ENCODE measurements at places on chromosomes 3 and 15. TPM values are rescaled to one million over a fixed set of nuclear protein-coding genes. Genes with fewer than 3 reads are reported as not detected.
A peak's percentile ranks its signal among the peaks of the same experiment; 100 is the strongest.

GP9 gene
- not detected for total RNA-seq

DNAJA4 gene
- 125 TPM for total RNA-seq

CYP8B1 gene
- not detected for total RNA-seq

GABRG3 gene
- total RNA-seq: not detected

STAB1 gene
- 88.1 TPM for total RNA-seq

GABRA5 gene
- total RNA-seq: not detected

ILDR1 gene
- total RNA-seq: 0.16 TPM

UQCC5 gene
- total RNA-seq: 71.1 TPM

ASB14 gene
- total RNA-seq: 9.0 TPM

- DNase-seq: no peak
Measured at GRCh38 chr15:40859206-40859851, 14.7 kb downstream of the RHOV start.

GRCh38 chr15:65062061-65062460 lies 5.7 kb downstream of the RASL12 start:
- no peak for DNase-seq

GRCh38 chr3:39748002-39748401 lies 61.4 kb upstream of the MYRIP start:
- no peak for DNase-seq

- DNase-seq: no peak
Measured at GRCh38 chr15:75170203-75170602, 31.5 kb upstream of the C15orf39 start.

DNA sequence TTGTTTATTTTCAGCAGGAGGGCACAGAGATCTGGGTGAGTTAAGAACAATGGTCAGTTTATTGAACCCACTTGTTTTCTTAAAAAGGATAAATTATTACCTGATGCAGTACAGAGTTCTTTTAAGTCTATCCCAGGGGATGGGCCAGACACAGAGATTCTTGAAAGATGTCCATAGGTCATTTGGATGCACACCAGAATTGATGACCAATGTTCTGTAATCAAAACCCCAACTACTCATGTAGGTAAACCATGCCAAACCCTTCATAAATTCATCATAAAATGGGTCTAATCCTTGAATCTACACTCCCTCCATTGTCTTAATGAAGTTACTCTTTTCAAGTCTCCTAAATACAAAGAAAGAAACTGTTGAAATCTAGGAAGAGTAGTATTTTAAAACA lies 273.0 kb upstream of the COL8A1 start:
- DNase-seq: no peak

- DNase-seq: no peak
Measured at GRCh38 chr3:70981231-70981880, 602.2 kb downstream of the FOXP1 start.

DNA sequence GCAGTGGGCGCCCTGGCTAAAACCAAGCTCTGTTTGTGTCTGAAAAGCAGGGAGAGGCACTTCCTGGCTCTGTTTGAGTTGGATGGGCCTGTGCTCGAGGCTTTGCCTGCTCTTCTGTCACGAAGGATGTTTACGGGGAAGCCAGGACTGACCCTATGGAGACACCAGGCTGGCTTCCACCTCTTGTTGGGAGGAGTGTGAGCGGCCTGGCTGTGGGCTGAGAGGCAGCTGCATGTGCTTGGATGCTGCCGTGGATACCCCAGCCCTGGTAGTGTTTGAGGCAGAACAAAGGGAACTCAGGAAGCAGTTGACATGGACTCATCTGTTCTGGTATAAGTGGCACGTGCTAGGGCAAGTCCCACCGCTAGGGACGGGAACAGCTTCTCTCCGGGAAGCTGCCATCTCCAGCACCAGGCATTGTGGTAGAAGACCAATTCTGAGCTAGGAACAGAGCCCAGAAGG lies 17.6 kb upstream of the SLC41A3 start:
- DNase-seq: no peak

DNA sequence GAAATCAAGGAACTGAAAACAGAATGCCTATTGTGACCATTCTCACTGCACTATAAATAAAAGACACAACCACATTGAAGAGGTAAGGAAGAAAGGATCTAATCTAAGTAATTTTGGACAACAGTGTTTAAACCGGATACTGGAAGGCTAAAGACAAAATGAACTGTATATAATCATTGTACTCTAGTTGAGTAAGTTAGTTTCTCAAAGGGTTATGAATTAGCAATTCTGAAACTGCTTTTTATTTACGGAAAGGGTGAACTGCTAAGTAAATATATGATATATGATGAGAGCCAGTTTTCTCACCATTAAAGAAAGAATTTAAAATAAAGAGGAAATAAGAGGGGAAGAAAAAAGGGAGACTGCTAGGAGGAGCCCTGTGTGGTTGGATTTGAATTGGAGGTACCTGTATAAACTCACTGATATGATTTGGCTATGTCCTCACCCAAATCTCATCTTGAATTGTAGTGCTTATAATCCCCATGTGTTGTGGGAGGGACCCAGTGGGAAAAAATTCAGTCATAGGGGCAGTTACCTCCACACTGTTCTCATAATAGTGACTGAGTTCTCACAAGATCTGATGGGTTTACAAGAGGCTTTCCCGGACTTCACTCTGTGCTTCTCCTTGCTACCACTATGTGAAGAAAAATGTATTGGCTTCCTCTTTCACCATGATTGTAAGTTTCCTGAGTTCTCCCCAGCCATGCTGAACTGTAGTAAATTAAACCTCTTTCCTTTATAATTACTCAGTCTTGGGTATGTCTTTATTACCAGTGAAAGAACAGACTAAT lies 607.7 kb downstream of the PYDC2 start:
- DNase-seq: no peak

DNA sequence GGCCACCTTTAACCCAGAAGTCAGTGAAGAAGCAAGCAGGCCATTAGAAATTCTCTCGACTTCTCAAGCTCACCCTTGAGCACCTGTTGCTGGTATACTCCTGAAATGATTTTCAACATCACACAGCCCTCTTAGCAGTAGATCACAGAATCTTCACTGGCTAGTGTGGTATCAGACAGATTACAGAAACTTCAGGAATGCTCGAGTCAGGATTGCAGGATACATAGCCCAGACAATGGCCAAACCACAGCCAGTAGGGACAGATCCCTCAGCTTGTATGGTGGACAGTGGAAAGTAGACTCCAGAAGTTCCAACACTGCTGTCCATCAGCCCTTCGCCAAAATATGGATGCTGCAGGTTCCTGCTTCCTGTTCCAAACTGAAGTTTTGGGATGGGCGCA lies 4.5 kb upstream of the KLHL40 start:
- DNase-seq: no peak

GRCh38 chr15:32781781-32782180 lies 64.0 kb downstream of the GREM1 start:
- DNase-seq: no peak

GRCh38 chr3:68142441-68142840 lies 488.0 kb upstream of the SUCLG2 start:
- DNase-seq: no peak

DNA sequence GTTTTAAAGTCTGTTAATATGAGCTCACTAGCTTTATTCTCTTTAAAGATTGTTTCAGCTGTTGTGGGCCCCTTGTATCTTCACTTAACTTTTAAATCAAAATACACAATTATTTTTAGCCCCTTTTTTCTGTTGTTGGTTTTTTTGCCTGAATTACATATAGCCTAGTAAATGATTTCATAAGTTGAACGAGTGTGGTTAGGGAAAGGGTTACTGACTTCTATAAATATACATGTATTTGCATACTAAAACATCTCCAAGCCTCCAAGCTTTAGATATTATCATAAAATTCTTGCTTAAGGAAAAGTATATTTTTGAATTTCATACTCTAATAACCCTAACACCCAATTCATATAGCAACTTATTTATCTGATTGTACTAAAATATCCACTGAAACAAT lies 73.2 kb upstream of the ARL6 start:
- DNase-seq: no peak

GRCh38 chr3:46406443-46406787 lies 451 bp downstream of the CCR5AS start:
- no peak for DNase-seq

- DNase-seq: no peak
Measured at GRCh38 chr15:34768530-34768929, 13.7 kb upstream of the GJD2 start.

- DNase-seq: no peak
Measured at GRCh38 chr3:18501679-18502343, 76.7 kb upstream of the SATB1 start.

- DNase-seq: no peak
Measured at GRCh38 chr15:74954515-74954914, 2.1 kb downstream of the RPP25 start.

DNA sequence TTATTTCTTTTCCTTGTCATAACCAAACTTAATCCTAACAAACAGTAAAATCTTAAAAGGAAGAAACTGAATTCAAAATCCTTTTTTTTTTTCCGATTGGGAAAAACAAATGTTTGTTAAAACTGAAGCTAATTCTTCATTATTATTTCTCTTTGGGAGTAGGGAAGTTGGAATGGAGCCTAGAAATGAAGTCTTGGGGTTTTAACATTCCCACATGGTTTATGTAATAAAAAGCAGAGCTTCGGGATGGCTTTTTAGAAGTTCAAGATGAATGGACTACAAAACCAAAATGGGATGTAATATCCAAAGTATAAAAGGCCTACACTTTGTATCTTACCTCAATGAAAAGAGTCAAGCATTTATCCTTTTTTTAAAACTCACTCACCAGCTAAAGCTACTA lies 189.0 kb upstream of the TMC3 start:
- no peak for DNase-seq

- DNase-seq: no peak
Measured at GRCh38 chr3:23114432-23114831, 88.7 kb upstream of the UBE2E2 start.

GRCh38 chr15:79930516-79930915 lies 33.7 kb upstream of the MTHFS start:
- no peak for DNase-seq

DNA sequence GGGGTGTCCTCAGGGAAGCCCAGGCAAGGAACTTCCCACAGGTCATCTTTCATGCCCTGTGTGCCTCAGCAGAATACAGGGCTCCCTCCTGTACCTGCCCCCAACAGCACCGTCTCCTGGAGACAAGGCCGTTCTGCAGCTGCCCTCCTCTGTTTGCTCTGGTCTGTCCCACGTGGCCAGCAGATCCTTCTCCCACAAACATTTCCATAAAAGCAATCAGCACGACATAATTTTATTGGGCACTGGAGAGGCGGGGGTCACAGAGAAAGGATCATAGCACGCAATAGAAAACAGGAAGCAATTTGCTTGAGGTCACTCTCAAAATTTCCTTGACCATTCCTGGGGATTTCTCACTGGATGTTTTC lies 29.4 kb downstream of the STARD5 start:
- DNase-seq: no peak

DNA sequence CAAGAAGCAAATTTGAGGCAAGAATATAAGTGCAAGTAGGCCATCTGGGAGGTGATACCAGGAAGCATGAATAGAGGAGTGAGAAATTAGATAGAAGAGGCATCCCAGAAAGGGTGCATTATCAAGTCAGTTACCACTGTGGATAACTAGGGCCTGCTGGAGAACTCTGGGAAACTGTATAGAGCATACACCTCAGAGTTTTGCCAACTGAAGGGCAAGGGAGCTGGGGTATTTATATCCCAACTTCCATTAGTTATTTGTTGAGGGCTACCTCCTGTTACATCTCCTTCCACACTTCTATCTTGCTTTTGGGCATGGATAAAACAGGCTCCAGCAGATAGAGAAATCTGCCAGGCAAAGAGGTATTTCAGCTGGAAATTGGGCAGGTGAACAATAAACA lies 83.5 kb upstream of the MRPL3 start:
- no peak for DNase-seq

DNA sequence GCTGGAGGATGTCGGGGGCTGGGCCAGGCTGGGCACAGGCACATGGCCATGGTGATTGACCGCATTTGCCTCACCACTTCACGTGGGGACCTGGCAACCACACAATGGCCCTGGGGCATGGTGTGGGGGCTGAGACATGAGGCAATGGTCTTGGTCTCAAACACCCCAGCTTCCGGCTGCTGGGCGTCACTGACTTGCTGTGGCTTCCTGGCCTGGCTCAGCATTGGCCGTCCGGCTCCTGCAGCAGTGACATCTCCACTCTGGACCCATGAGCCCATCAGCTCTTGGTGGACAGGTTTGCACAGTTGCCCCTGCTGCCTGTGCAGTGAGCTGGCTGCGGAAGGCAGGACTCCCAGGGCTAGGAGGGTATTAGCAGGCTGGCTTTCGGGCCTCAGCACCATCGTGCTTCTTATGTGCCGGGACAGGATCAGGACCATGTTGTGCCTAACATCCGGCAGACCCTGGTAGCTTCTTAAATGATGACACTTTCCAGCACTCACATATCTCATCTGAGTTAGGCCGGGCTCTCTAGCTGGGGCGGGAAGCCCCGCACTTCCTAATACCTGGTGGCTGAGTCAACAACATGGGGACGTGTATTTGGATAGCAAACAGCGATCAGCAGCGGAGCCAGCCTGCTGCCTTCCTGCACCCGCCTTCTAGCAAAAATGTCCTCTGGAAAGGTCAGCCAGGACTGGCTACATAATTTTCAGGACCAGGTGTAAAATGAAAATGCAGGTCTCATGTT lies 34.1 kb downstream of the ZNF710 start:
- DNase-seq: peak; percentile 81

GRCh38 chr3:131714585-131715220 lies 211.9 kb upstream of the MRPL3 start:
- no peak for DNase-seq

GRCh38 chr3:121730940-121731687 lies 18.4 kb downstream of the GOLGB1 start:
- no peak for DNase-seq

DNA sequence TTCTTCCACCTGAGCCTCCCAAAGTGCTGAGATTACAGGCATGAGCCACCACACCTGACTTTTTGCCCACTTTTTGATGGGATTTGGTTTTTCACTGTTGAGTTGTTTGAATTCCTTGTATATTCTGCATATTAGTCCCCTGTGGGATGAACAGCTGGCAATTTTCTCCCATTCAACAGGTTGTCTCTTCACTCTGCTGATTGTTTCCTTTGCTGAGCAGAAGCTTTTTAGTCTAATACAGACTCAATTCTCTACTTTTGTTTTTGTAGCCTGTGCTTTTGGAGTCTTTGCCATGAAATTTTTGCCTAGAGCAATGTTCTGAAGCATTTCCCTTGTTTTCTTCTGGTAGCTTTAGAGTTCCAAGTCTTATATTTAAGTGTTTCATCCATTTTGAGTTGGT lies 62.7 kb upstream of the MFGE8 start:
- no peak for DNase-seq

DNA sequence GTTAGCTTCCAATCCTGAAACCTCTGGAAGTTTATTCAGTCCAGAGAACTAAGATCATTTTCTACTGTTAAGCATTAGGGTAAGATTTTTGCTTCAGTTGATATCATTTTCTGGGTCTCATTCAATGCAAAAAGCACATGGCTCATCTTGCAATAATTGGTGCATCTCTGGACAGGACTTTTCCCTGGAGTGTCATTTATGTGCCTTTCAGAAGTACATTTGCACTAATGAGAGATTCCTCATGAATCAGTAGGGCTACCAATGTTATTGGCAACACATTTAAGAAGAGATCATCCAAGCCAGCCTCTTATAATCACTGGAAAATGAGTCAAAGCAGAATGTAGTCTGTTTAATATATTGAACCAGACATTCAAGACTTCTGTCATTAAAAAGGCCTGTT lies 224.2 kb upstream of the CHRNA7 start:
- no peak for DNase-seq
